ENCODE measurements at places on chromosomes 2 and 18.

- DNase-seq, result peak; percentile 20
These were observed 32.8 kb downstream of the TTC32 start for GRCh38 chr2:19868701-19869580.

DNA sequence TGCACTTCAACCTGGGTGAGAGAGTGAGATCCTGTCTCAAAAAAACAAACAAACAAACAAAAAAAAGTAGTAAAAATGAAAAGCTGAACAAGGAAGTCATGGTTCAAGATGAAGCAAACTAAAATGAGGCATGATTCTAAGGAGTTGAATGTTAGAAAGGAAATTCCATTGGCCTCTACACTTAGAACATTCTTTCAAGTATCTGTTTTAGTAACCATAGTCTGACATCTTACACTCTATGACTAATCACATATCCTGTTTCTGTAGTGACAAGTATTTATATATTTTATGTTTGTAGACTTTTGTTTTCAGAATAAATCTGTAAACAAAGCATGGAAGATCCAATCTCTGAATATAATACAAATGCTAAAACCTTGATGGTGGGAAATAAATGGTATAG is 164.1 kb downstream of the KIAA1328 start:
- peak; percentile 59 for DNase-seq

DNA sequence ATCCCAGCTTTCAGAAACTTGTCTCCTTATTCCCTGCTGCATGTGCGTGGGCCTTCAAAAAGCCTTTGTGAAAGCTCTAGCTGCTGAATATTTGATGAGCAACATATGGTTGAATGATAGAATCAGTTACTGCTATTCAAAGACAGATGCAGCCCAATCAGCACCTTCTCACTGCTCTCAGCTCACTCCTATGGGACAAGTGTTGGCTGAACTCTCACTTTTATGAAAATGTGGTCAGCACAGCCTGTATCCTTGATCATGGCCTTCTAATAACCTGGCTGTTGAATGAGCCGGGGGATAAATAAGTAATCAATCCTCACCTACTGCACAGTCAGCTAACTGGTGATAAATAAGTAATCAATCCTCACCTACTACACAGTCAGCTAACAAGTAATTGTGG is 103.2 kb downstream of the PIEZO2 start:
- DNase-seq, result no peak

- DNase-seq, result no peak
These were observed 25.4 kb upstream of the SLC66A3 start for GRCh38 chr2:11129598-11130449.

- DNase-seq, result peak; percentile 99
These were observed 118.9 kb upstream of the TCF4 start for GRCh38 chr18:55706898-55707297.

DNA sequence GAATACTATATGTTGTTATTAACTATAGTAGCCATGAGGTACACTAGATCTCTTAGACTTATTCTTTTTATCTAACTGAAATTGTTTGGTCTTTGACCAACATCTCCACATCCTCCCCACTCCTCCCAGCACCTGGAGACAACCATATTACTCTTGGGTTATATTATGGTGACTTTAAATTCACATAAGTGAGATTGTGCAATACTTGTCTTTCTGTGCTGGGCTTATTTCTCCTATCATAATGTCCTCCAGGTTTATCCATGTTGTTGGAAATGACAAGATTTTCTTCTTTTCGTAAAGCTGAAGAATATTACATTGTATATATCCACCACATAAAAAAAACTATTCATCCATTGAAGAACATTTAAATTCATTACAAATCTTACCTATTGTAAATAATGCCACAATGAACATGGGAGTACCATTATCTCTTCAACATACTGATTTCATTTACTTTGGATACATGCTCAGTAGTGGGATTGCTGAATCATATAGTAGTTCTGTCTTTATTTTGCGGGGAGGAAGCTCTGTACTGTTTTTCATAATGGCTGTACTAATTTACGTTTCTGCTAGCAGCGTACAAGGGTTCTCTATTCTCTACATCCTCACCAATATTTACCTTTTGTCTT is 159.2 kb upstream of the SCN7A start:
- DNase-seq, result peak; percentile 68

DNA sequence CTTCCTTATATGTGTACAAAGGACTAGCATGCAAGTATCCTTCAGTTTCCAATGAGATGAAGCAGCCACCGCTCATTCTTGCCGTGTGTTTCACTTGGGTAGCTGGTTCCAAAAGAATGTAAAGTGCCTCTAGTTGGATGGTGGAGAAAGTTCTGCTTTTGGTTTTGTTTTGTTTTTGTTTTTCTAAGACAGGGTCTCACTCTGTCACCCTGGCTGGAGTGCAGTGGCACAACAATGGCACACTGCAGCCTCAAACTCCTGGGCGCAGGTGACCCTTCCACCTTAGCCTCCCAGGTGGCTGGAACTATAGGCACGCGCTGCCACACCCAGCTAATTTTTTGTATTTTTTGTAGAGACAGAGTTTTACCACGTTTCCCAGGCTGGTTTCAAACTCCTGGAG is 8.3 kb downstream of the ANXA4 start:
- no peak for DNase-seq

DNA sequence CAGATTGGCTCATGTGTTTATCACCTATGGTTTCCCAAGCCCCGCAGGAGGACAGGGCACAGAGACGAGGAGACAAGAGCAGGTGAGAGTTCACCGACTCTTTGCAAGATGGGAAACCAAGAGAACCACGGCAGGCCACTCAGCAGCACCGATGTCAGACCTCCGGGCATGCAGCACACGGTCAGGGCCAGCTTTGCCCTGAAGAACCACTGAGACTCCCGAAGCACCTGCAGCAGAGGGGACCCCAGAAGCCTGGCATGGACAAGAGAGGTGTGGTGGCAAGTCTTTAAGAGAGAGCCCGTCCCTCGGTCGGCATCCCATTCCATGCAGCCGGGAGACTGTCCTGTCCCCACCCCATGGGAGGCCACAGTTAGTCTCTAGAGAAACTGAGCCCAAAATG is 36.6 kb upstream of the TAF1B start:
- DNase-seq, result no peak

DNA sequence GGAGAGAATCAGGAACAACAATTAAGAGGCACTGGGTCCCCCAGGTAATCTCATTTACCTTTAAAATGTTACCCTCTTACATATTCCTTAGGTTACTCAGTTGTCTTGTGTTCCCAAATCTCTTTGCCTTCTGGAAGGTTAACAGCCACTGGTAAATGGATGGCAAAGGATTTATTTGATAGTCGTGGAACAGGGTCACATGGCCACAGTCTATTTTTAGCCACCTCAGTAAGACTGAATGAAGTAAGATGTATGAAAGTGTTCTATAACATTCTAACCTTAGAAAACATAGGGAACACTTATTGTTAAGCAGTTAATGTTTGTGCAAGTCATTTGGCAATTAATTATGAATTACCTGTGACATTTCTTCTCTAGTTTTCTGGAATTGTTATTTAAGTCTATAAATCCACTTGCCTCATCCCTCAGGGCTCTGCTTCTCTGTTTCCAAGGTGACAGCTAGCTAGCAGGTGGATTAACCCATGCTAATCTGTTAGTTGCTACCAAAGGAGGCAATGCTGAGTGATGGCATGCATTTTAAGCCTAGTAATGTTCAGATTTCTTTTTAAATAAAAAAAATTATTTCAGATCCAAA is 211.0 kb downstream of the PIK3C3 start:
- no peak for DNase-seq

GRCh38 chr18:32072321-32072720 is 19.4 kb upstream of the RNF138 start:
- no peak for DNase-seq
